ENCODE measurements at places on chromosomes 4 and X.

DNA sequence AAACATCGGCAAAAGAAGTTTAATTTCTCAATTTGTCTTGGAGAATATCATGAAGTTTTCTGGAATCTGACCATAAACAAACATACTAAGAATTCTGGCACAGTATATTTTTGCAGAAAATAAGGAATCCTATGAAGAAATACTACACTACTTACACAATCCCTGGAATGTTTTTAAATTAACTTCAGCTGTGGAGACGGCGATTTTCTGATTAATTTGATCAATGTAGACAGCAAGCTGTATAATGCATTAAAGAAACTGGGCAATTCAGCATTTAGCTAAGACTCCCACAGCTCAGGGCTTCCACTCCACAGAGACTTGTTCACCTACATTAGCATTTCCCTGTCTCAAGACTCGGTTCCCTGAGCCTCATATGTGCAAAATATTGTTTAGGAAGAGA, 12.2 kb downstream of the EGFL6 start:
- DNase-seq = no peak

- peak; percentile 18 for DNase-seq
These were observed 773 bp downstream of the PRMT9 start for GRCh38 chr4:147683188-147683591.

DNA sequence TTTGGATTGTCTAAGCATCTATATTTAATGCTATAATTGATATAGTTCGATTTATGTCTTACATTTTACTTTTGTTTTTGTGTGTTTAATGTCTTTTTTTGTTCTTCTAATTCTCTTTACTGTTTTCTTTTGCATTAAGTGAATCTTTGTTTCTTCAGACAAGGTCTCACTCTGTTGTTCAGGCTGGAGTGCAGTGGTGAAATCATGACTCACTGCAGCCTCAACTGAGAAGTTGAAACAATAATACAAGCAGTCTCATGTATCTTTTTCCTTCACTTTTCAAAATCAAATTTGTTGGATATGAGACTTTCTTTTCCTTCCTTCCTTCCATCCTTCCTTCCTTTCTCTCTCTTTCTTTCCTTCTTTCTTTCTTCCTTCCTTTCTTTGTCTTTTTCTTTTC, 1401.6 kb downstream of the ADGRL3 start:
- DNase-seq = no peak

DNA sequence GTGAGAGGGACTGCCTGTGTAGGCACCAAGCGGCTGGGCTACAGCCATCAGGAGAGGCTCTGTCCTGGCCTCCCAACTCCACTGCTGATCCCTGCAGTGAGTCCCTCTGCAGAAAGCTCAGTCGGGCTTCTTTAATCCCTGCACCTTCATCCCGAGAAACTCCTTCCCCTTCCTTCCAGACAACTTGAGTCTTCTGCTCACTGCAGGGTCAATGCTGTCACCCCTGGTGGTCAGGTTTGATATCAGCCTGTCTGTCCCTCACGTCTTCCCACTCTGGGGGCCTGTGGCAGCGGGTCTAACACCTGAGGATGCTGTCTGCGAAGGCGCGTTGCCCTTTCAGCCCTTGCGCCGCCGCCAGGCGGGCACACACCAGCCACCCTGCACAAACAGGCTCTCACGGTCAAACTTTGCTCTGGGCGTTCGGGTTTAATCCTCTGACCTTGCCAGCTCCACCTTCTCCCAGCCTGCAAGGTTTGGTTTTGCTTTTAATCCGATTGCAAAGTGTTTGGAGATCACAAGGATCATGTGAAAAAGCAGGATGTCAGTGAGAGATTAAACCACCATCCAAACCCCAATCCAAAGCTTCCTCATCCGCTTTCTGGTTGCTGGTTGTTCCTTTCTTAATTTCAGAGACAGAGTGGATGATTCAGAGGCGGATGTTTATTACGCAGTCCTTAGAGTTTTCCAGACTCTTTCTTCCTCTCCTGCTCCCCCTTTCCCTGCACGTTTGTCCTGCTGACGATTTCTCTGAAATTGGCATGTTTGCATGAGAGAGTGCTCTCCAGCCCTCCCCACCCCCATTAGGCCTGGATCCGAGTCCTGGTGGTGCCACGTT, 74.8 kb upstream of the SLC34A2 start:
- DNase-seq = no peak

GRCh38 chr4:33381816-33382215, 2661.6 kb downstream of the PCDH7 start:
- DNase-seq = no peak

DNA sequence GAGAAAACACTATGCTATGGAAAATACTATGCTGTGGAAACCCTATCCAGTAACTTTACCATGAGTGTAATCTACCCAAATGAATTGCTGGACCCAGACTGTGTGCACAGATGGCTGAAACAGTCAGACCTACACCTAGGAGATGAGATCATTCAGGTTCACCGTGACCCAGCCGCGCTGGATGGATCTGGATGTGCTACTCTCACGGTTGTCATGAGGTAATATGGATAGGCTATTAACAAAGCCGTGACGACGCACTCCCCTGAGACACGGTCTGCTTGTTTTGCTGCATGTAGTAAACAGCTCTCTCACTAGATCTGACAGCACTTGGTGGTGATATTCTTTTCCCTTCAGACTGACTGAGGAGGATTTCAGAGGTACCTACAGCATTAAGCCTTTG, 832.5 kb upstream of the GRID2 start:
- DNase-seq = no peak

DNA sequence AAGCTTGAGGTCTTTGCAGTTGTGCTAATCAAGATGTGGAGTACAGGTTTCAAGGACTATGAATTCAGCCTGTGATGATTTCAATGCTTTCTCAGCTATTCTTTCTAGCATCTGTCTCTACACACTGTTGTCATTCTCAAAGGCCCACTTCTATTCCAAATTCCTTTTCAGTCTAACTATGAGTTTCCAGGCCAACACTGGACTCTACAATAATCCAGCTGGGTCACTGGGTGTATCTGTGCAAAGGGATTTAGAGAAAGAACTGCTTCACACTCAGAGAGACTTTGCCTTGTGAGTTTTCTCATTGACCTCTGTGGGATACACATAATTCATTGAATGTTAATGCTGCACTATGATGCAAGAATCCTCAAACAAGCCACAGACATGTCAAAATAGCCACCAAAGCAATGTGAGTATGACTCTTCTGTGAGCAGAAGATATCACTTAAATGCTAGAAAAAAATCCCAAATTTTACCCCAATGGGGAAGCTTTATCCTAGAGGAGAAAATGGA, 171.8 kb upstream of the CLNK start:
- DNase-seq = no peak

GRCh38 chrX:42776195-42776594, 1.8 kb downstream of the PPP1R2C start:
- no peak for DNase-seq

DNA sequence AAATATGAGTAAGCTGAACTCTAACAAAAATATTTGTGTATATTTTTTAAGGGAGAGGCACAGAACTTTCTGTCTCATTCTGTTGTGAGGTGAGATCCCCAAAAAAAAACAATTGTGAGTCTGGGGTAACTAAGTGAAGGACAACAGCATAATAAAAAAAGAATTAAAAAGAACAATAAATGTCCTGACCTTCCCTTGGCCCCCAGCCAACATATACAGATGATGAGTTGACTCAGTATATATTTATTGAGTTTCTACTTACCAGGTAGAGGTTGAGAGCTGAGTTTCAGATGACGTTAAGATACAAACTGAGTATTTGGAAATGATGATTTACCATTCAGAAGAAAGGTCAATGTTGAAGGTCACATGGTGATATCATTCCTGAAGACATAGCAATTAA, 239.5 kb downstream of the KCNIP4 start:
- no peak for DNase-seq

DNA sequence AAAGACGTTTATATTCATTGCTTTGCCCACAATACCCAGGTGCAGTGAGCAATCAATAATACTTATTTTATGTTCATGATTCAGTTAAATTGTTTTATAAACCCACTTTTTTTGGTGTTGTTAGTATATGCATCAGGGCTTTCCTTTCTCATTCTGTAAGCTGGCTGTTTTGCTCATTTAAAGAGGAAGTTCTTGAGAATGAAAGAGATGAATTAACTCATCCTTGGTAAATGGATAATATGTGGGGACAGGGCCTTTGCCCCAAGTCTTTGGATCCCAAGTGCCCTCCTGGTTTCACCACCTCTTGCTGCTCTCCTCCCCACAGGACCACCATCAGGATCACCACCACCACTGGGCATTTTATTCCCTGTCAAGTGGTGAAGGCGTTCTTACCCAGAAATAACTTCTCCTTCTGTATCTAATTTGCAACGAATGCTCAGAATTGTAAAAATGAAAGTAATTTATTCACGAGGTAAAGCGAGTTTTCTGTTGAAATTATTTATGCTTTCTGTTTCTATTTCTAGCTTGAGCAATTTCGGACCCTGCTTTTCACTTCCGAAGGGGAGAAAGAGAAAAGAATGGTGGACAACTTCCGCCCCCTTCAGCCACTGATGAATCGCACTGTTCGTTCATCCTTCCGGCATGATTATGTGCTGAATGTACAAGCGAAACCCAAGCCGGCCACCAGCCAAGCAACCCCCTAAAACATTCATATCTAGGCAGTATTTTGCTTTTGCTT, 8.2 kb upstream of the ZRSR2 start:
- no peak for DNase-seq
